Stromal cell of bone marrow (primary cell): ENCODE measurements at places on chromosomes 2 and 18.

DNA sequence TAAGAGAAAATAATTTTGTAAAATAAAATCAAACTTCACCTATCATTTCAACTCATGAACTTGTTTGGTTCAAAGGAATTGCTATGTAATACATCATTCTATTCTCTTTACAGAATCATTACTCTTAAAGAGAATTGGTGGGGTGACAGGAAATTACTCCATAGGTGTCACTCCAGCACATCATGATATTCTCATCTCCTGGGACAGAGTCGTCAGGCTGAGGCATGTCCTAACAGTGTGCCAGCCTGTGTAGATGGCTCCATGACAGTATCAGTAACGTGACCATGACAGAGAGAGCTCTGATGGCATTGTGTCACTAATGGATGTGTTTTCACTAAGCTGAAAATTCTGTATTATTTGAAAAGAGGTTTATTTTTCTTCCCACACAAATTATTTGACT lies 13.9 kb downstream of the SPATS2L start:
- DNase-seq = no peak

DNA sequence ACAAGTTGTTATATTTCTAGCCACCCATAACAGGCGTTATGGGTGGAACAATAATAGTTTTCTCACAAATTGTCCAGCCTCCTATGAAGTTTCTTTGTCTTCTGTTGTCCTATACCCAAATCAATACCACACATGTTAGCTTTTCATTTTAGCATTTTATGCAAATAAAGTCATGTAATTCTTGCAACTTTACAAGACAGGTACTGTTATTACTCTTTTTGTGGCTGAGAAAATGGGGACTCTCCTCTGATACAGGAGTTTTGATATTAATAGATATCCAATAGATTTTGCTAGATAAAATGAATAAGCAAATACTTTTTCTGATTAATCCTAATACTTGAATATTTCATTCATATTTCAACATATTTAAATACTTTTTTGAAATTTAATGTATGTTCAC lies 151.0 kb downstream of the PMAIP1 start:
- DNase-seq = no peak

DNA sequence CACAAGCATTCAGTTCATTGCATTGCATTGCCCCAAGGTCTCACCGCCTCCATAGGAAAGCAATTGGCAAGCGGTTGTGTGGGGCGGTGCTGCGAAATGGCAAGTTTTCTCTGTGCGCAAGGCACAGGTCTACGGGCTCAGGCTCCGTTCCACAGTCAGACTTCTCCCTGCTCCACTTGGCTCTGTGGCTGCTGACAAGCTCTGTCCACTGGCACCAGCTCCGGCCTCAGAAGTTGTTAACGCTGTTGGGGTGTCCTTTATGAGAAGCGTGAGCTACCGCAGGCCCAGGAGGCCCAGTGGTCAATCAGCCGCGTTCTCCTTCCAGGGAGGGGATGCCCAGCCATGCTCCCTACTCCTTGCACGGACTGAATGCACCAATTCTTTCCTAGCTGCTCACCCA lies 87.0 kb upstream of the GATA6 start:
- DNase-seq = no peak

- DNase-seq = no peak
Observed at GRCh38 chr2:185108588-185108987, 510.3 kb downstream of the ZNF804A start.

GRCh38 chr2:44886414-44886813 lies 55.1 kb upstream of the SIX3 start:
- no peak for DNase-seq

DNA sequence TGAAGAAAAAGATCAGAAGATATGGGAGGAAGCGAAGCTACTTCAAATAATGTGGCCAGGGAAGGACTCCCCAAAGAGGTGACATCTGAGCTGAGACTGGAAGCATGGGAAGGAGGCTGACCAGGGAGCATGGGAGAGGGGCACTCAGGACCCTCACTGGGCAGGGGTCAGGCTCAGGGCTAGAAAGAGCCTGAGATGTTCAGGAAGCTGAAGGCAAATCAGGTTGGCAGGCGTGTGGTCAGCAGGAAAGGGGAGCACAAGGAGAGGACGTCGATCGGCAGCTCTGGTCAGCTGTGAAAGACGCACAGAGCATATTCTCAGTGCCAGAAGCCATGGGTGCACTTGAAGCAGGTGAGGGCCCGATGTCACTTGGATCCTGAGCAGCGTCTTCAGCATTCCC lies 38.2 kb upstream of the KLHL29 start:
- no peak for DNase-seq

DNA sequence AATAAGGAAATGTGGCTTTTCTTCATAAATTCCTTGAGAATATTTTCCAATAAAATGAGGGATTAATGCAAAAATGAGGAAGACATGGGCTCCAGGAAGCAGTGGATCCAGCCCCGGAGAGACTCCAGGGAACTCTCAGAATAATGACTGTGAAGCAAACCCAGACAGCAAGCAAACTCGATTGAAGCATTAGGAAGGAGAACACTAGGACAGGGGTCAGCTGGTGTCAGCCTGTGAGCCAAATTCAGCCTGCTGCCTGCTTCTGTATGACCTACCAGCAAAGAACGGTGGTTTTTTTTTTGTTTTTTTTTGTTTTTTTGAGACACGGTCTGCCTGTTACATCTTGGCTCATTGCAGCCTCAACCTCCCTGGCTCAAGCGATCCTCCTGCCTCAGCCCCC lies 274.3 kb upstream of the FBXO11 start:
- no peak for DNase-seq

- no peak for DNase-seq
Observed at GRCh38 chr2:241391892-241392665, 36.0 kb downstream of the FARP2 start.

GRCh38 chr2:1593371-1594122 lies 150.8 kb downstream of the PXDN start:
- peak; percentile 21 for DNase-seq

DNA sequence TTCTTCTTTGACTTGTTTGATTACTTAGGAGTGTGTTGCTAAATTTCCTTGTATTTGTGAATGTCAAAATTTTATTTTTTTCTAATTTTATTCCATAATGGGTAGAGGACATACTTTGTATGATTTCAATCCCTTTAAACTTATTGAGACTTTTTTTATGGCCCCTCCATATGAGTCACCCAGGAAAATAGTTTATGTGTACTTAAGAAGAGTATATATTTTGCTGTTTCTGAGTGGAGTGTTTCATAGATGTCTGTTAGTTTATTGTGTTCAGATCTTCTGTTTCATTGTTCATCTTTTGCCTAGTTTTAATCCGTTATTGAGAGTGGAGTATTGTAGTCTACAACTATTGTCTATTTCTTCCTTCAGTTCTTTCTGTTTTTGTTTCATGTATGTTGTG lies 81.9 kb downstream of the EPB41L5 start:
- no peak for DNase-seq

GRCh38 chr2:191578031-191578430 lies 99.9 kb upstream of the NABP1 start:
- DNase-seq = no peak

GRCh38 chr2:228629251-228629650 lies 447.8 kb upstream of the SPHKAP start:
- no peak for DNase-seq
